ENCODE measurements at places on chromosomes 13 and 19.

DNA sequence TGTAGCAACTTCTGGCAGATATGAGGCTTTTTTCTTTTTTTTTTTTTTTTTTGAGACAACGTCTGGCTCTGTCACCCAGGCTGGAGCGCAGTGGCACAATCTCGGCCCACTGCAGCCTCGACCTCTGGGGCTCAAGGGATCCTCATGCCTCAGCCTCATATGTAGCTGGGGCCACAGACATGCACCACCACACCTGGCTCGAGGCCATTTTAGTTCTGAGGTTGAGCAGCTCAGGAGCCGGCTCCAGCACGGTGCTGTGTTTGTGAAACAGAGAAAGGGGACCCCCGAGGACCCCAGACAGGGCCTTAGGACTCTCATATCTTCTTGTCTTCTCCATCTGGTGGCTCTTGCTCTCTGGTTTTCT is 3.4 kb upstream of the FLT3LG start:
- DNase-seq, result no peak

DNA sequence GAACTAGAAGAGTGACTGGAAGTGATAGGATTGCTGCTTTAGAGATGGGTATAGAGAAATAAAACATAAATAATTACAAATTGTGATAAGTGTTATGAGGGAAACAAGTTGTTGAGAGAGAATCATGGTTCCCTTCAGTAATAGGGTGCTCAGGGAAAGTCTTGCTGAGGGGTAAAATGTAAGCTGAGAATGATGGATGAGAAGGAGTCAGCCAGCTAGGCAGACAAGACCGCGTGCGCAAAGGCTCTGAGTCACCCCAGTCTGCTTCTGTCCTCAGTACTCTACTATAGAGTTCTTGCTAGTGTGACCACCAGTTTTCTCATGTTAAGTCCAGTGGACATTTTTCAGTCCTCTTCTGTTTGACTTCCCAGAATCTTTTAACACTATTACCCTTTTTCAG is 39.5 kb downstream of the PCCA start:
- DNase-seq, result no peak

DNA sequence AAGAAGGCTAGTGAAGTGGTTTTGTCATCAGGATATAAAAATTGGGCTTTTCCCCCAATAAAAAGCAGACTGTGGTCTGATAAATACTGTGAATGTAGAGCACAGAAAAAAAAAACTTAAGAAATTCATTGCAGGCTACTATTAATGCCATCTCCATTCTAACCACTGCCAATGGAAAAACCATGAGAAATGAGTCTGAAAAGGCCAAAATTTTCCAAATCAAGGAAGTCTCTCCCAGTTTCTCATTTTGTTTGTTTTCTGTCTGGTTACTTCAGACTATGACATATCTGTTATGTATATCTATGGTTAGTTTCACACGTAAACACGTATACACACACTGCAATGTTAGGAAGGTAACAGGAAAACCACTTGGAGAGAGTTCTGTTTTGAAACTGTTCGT is 193.6 kb upstream of the TSC22D1 start:
- no peak for DNase-seq

DNA sequence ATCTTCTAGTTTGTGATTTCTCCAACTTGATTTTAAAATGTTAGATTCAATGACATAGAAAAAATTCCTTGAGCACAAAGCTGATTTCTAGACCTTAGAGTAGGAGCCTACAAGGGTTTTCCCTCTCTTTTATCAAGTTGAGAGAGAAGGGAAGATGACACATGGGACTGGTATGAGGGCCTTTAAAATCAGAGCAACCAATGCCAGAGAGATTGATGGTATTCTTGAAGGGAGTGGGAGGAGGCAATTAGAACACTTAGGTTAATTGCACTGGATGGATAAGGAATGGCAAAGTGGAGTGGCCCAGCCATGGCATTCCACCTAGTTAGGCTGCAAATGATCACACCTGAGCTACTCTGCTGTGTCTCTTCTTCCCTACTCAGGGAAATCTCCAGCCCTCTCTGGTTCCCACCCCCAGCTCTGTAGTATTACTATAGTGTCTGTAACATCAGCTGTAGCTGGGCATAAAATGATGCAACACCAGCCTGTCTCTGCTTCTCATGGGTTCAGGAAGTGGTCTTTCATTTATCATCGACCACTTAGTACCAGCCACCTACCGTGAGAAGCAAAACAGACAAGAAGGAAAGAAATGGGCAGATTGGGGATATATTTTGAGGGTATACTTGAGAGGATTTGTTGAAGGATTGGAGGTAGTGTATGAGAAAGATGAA is 333.6 kb downstream of the DLEU7 start:
- DNase-seq, result no peak

DNA sequence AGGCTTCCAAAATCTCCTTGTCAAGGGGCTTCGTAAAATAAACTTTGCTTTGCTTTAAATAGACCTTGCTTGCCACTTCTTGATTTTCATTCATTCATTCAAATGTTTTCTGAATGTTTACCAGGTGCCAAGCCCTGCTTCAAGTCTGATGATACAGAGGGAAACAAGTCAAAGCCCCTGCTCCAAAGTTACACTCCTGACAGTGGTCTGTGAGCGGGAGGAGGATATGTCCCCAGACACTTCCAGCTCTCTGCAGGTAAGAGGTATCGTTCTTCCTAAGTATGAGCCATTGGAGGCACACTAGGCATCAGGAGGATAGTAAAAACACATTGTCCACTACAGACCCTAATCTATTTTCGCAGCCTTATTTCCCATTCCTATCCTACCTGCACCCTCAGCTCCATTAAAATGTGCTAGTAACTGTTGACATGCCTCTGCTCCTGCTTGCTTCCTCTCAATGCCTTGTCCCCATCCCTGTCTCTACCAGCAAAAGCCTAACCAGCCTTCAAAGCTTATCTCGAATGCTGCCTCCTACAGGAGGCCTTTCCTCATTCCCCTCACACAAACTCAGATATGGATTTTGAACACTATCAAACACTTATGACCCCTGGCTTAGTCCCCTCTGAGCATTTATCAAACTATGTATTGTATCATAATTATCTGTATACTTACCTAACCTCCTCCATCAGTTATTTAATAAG is 6.2 kb upstream of the WBP4 start:
- peak; percentile 18 for DNase-seq

GRCh38 chr19:46520616-46521015 is 24.9 kb upstream of the PNMA8B start:
- DNase-seq, result no peak

DNA sequence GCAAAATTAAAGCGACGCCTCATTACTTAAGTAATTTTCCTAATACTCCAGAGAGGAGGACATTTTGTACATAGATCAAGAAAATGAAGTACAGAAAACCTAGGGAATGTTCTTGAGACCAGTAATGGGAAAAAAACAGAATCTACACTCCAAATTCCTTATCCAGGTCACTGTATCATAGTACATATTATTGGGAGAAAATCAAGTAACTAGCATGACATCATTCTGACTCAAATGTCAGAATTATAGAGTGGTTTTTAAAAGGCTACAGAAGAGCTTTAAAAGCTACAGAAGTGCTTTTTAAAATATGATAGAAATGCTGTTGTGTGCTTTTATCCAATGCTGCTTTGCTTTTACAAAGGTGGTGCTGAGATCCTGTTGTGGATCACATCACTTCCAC is 86.3 kb upstream of the SLC15A1 start:
- peak; percentile 44 for DNase-seq

DNA sequence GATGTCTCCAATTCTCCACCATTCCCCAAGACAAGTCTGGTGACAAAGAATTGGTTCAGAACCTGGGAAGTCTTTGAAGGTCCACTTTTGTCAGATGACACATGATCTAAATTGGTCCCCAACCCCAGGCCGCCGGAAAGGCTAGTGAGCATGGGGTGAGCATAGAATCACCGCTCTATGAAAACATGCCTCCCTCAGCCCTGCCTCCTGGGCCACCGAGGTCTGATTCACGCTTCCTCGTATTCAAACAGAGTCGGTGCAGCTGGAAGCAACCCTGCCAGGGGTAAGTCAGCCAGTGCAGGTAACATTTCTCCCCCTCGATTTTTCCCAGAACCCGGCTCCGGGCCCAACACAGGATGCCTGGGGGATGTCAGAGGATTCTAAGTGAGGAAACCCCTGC is 33.9 kb upstream of the KLF2 start:
- DNase-seq, result no peak

- DNase-seq, result no peak
Observed at GRCh38 chr19:18593367-18594095, 4.9 kb downstream of the REX1BD start.

- DNase-seq, result no peak
Observed at GRCh38 chr19:45069056-45069455, 7.2 kb downstream of the ZNF296 start.

DNA sequence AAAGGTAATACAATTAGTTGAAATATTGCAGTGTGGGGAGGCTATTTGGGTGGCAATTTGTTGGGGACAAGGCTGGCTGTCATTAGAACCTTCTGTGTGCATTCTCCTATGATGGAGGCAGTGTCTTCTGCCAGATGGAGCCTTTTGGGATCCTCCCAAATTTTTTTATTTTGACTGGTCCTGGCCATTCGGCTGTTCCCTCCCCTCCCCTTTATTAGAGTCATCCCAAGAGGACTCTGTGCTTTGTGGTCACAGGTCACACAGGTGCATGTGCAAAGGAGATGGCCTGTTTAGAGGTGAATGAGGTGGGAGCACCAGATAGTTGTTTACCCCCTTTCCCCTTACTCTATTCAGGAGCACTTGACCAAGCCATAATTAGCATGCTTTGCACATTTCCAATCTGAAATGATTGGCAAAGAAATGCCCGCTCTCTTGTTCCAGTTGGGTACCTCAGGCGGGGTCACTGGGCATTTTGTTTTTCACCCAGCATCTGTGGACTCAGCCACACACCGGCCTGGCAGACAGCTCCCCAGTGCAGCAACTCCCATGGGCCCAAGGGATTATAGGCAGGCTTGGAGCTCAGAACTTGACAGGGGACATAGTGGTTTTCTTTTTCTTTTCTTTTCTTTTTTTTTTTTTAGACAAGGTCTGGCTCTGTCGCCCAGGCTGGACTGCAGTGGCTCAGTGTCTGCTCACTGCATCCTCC is 19.8 kb downstream of the GATAD2A start:
- DNase-seq, result no peak

GRCh38 chr13:102317593-102317992 is 84.3 kb downstream of the FGF14 start:
- peak; percentile 6 for DNase-seq

DNA sequence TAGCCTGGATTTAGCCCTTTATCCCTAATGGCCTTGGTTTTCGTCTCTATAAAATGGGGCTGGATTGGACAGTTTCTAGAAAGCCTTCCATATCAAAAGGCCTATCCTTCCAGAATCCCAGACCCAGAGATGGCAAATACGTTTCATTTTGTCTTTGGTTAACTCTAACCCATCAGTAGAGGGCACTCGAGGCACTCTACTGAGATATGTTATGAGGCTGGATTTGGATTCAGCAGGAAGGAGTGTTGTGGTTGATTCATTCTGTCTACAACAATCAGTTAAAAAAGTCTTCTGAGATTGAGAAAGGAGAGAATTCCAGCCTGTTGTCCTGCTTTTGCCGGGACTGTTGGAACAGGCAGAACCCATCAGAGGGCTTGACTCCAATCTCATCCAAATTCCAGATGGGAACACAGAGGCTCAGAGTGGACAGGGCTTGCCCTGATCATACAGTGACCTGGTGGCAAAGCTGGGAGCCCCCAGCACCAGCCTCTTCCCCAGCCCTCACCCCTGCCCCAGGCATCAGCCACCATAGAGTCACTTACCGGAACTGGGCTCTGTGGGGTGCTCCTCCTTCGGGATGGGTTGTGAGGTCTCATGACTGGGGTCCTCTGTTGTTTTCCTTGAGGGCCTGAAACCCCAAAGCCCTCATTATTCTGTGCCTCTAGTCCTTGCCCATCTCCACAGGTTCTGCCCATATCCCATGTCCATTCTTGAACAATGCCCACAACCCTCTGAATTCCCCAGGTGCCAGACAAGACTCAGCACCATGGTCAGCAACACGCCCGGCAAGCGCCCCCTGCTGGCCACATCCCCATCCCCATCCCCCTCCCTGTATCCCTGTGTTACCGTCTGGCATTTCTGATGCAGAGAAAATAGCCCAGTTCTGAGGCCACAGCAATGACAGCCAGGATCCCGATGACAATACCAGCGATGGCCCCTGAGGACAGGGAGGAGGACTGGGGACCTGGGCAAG is 12.3 kb upstream of the ZNF180 start:
- peak; percentile 38 for DNase-seq
